ENCODE measurements at places on chromosomes 4 and X.

DNA sequence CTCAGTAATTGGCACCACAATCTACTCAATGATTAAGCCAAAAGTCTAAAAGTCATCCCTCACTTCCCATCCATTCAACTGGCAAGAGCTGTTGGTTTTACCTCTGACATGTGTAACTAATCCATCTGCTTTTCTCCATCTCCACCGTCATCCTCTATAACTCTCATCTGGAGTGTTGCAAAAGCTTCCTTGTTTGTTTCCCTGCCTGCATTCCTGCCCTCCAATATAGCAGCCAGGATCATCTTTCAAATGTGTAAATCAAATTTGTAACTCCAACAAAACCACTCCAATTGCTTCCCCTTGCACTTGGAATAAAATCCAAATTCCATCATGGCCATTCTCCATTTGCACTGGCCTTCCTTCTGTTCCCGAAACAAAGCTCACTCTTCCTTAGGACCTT, 4.3 kb upstream of the PLAC8 start:
- DNase-seq: no peak

- DNase-seq: no peak
Measured at GRCh38 chr4:5799406-5799805, 88.4 kb downstream of the EVC start.

DNA sequence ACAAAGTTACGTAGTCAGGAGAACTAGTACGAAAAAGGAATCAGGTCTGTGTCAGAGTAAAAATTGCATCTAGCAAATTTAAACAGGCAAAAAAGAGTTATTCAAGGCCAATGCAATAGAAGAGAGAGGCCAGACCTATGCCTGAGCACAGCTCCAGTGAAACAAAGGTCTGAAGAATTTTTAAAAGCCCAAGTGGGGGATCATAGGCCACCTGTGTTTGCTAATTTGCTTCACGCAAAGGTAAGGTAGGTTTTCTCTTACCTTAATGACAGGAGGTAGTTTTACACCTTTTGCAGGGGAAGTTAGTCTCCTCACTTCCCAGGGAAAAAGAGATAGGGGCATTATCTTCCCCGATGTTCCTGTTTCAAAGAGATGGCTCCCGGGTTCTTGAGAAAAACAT, 448.6 kb upstream of the TECRL start:
- no peak for DNase-seq

GRCh38 chrX:129825746-129826505, 17.8 kb downstream of the ZDHHC9 start:
- no peak for DNase-seq

DNA sequence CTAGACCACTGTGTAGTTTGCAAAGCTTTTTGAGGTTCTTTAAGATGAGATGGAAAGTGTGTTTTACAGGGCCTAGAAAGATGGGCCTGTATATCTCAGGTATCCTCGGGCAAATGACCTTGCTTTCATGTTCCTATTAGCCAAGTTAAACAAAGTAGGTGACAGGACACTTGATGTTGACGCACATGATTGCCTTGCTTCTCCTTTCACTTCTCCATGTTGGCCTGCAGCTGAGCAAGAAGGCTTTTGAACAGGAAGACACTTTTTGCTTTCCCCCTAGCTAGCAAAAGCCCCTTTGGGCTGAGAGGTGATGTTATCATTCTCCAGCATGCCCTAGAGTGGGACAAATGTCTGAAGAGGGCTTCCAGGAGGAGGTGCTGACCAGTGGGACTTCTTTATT, 202.1 kb downstream of the GPC3 start:
- DNase-seq: peak; percentile 19

GRCh38 chrX:9465380-9466123, 694 bp downstream of the TBL1X start:
- DNase-seq: peak; percentile 14

- no peak for DNase-seq
Measured at GRCh38 chr4:6595897-6596537, 21.0 kb downstream of the MAN2B2 start.

DNA sequence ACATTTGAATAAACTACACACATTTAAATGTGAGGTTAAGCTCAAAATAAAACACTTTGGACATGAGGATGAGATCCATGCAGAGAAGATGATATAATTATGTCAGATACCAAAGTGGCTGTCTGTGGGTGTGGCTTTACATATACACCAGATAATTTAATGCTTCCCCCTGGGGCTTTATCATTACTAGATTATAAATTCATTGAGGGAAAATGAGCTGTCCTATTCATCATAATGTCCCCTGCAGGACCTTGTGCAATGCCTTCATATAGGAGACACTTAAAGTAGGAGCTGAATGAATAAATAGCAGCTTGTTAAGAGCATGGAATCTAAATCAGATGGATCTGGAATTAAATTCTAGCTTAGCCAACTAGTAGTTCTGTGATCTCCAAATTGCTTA, 49.7 kb downstream of the OTC start:
- no peak for DNase-seq

DNA sequence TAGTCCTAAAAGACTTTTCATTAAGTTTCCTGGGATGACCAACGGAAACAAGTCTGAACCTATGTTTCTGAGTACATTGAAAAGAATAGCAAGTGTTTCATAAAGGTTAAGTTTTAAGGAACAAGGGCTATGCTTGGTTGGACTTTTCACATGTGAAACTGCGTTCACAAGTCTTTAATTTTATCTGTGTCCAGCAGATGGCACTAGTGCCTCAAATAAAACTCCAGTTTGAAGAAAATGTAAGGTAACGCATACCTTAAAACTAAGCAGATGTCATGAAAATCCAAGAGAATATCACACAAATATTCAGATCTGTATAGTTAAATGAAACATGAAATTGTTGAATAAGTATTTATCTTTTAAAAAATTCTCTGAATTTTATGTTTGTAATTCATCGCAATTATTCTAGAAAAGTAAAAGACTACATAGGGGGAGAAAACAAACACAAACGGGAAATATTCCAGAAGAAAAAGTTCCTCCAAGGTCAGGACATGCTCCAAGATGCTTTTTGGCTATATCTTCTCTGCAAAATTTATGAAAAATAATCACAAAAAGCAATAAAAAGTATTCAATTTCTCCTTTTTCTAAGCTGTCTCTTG, 89.6 kb upstream of the MAD2L1 start:
- peak; percentile 13 for DNase-seq
